ENCODE measurements at places on chromosomes 5 and 9.

GRCh38 chr9:98168941-98169488 is 23.4 kb downstream of the CORO2A start:
- no peak for DNase-seq

GRCh38 chr9:73869264-73869663 is 627.9 kb upstream of the RORB start:
- no peak for DNase-seq

DNA sequence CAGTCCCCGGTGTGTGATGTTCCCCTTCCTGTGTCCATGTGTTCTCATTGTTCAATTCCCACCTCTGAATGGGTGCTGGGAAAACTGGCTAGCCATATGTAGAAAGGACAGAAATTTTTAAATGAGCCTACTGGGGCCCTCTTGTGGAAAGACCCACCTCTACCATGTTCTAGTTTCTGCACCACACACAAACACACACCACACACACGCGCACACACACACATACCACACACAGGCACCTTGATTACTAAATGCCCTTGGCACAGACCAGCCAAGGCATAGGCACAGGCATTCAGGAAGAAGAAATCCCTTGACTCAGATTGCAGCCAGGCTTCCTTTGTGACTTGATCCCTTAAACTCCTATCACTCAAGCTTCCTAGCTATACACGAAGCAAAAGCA is 60.5 kb downstream of the SIL1 start:
- DNase-seq: no peak

GRCh38 chr9:133715866-133716563 is 22.1 kb downstream of the SARDH start:
- DNase-seq: peak; percentile 53

GRCh38 chr9:136204145-136204805 is 653 bp downstream of the LHX3 start:
- no peak for DNase-seq
